ENCODE measurements at places on chromosomes 7 and 10.

DNA sequence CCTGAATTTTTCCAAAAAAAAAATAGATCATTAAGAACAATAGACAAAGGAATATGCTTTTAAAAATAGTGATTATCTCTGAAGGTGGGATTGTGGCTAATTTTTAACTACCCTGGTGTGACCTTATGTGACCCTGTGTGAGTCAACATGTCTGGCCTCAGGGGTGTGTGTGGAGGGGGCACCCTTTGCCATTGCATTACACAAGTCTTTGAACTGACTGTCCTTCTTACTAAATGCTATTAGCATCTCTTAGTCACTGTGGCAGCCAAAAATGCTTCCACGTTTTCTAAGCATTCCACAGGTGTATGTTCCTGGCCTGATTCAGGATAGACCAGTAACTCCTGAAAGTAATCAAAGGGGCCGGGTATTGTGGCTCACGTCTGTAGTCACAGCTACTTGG lies 175.4 kb downstream of the MGMT start:
- no peak for DNase-seq

- DNase-seq, result no peak
Observed at GRCh38 chr10:98264378-98265065, 3.5 kb downstream of the LOXL4 start.

DNA sequence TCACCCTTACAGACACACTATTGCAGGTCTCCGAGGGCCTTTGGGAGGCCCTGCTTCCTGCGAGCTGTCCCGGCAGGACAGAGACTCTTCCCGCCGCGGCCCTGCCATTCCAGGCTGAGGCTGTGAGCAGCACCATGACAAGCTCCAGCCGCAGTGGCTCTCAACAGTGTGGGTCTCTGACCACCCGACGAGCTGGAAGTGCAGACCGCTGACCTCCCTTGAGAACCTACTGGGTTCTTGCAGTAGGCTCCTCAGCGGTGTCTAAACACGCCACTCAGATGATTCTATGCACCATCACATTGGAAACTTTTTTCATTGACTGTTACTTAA lies 303.4 kb downstream of the WDR37 start:
- DNase-seq, result no peak

DNA sequence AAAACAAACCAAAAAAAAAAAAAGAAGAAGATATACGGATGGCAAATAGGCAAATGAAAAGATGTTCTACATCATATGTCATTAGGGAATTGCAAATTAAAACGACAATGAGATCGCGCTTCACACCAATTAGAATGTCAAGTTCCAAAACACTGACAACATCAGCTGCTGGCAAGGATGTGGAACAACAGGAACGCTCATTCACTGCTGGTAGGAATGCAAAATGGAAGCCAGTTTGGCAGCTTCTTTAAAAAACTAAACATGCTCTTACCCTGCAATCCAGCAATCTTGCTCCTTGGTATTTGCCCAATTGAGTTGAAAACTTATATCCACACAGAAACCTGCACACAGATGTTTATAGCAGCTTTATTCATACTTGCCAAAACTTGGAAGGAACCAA lies 34.8 kb downstream of the CALML5 start:
- DNase-seq, result no peak

DNA sequence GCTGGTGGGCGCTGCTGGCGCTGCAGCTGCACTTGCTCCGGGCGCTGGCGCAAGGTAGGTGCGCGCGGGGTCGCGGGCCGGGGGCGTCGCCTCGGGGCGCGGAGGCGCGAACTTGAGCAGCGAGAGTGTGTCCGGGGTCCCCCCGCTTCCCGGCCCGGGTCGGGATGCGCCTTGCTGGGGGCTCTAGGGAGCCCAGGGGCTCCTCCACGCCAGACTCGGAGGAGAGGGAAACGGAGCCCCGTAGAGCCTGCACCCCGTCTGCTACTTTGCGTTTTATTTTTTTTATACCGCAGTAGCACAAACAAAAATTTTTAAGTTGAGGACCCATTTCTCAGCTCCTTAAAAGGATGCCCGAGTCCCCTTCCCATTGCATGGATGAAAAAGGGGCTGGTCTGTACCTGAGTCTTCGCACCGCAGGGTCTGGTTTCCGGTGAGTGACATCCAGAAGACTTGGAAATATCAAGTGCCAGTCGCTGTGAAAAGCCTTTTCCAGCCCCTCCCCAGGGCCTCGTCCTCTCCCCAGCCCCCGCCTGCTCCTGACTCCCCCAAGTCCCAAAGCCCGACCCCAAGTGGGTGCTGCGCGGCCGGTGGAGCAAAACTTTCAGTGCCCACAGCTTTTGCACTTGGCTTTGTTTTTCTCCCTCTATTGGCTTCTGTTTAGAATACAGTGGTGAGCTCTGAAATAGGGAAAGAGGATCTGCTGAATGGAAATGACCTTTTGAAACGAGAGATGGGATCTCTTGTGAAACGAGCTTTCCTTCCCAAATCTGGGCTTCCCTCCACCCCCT lies 973 bp downstream of the SDK1 start:
- DNase-seq, result no peak

- no peak for DNase-seq
Observed at GRCh38 chr10:20970708-20971107, 73.6 kb upstream of the NEBL start.

GRCh38 chr10:16905320-16905719 lies 88.1 kb upstream of the RSU1 start:
- DNase-seq, result no peak

DNA sequence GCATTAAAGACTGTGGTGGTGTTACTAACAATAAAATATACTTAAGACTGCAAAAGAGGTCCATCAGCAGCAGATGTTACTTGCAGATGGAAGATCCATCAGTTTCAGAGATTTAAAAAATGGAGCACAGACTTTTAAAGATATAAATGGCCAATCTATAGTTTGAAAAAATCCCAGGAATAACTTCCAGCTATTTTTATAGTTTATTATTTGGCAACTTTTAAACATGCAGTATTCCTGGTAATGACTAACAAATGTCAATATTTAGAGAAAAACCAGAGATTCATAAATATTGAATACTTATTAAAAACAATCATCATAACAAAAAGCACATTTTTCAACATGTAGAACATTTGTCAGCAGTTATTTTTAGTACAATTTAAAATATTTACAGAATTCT lies 30.7 kb downstream of the RTKN2 start:
- DNase-seq, result no peak

DNA sequence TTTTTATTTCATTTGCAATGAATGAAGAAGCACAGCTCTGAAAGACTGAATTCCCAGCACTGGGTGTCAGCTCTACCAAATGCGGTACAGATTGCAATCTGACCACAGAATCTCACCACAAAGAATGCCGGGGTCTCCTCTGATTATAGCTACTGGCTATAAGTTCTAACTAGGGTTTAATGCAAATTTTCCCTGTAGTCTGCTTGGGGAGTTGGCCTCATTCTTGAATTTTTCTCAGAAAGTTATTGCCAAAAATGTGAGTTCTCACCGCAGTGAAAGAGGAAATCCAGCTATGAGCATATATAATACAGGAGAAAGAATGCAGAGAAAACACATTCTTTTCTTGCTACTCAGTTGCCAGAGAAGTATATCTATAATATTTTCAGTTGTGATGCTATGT lies 1255.7 kb upstream of the LRRTM3 start:
- DNase-seq, result peak; percentile 32

DNA sequence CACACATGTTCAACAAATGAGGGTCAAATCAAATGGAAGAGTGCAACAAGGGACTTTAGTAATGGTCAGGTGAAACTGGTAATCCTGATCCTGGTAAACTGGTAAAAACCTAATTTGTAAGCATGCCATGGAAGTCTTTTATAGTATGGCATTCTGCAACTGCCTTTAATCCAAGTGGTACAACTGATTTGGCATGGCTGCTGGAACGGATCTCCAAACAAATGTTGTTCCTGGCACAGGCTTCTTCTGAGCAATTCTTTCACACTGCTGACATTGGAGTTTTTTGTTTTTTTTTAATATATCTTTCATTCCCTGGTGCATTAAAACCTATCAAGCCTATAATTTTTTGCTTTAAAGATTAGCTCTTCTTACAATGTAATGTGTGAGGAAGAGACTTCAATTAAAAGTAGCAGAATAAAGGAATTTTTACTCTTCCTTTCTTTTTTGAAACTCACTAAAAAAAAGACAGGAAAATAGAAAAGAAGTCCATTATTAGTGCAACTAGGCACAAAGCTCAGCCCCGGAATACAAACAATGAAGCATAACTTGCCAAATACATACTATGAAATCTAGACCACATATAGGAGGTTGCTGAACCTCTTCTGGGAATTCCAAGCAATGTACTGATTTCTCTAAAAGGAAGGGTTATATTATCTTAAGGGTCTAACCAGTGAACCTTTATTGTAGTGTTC lies 79.3 kb upstream of the OIT3 start:
- no peak for DNase-seq

- no peak for DNase-seq
Observed at GRCh38 chr10:34339816-34340553, 475.1 kb downstream of the PARD3 start.

- no peak for DNase-seq
Observed at GRCh38 chr7:12926206-12926605, 238.8 kb downstream of the ARL4A start.

- DNase-seq, result peak; percentile 47
Observed at GRCh38 chr10:104104926-104105325, 17.0 kb upstream of the SFR1 start.

GRCh38 chr7:42236266-42236975 lies 588 bp downstream of the GLI3 start:
- DNase-seq, result peak; percentile 63

DNA sequence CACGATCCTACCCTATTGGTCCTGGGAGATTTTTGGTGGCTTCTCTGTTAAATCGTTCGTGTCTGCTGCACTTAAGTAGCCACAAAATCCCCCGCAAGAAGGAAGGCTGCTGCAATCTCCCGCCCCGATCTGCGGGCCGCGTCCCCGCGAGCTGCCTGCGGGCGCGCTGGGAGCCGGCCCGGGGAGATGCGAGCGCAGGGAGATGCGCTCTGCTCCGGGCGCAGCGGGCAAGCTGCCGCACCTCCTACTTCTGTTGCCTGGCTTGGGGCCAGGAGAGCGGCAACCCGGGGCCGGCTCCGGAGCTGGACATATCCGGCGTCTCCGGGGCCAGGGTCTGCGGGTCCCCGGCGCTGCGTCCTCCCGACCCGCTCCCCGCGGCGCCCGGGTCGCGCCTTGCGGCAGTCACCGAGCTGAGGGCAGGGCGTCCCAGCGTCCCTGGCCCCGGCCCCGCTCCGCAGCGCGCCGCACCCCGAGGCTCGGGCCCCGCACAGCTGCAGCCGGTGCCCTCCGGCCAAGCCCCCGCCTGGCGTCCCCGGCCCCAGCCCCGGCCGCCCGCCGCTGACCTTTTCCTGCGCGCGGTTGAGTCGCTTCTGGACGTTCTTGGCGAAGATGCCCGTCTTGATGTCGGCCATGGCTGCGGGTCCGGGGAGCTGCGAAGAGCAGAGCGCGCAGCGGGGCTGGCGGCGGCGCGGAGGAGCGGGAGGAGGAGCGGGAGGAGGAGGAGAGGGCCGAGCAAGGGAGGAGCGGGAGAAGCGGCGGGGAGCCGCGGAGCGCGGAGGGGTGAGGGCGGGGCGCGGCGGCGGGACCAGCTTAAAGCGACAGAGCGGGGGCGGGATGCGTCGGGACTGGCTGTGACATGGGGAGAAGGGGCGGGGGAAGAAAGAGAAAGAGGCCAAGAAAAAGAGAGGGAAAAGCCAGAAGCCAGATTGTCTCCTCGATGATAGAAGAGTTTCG lies at the start of gene AMPH:
AMPH (minus strand) TSS at position 654 of the 954 bp plus-strand sequence; CDS start at position 632, 22 bp downstream.
- peak; percentile 36 for DNase-seq

DNA sequence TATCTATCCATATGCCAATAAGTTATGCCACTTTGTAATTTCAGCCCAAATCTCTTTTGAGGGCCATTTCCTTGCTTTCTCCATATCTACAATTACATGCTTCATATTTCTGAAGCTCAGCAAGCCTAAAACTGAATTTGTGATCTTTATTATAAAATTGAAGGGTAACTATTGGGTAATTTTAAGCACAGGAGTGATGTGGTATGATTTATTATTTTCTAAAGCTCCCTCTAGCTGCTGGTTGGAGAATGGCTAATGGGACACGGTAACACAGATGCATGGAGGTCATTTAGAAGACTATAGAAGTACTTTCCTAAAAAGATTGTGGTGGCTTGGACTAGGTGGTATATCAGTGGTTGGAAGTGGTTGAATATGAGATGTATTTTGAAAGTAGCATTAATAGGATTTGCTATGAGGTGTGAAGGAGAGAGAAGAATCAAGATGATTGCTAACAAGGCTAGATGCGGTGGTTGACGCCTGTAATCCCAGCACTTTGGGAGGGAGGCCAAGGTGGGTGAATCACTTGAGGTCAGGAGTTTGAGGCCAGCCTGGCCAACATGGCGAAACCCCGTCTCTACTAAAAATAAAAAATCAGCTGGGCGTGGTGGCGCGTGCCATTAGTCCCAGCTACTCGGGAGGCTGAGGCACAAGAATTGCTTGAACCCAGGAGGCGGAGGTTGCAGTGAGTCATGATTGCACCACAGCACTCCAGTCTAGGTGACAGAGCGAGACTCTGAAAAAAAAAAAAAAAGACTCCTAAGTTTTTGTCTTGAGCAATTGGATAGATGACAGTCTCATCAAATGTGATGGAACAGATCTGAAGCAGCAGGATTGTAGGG lies 13.9 kb downstream of the KLHDC10 start:
- peak; percentile 50 for DNase-seq

GRCh38 chr10:28551086-28551485 lies 18.2 kb downstream of the WAC start:
- DNase-seq, result no peak

DNA sequence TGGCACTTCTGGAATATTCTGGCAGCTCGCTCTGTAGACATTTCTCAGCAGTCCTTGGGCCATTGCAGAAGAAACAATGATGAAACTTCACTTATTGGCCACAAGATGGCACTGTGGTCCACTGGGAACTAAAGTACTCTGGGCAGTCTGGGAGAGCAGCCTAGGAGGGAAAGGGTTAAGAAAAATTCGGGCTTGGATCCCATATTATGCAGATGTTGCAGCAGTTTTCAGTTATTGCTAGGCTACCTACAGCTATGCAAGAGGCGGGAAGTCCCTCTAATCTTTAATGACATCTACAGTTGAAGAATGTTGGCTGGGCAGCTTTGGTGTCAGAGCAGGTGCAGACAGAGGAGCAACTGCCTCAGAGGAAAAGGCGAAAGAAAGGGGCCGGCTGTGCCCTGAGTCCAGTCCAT lies 201.7 kb upstream of the PRSS58 start:
- DNase-seq, result peak; percentile 74

DNA sequence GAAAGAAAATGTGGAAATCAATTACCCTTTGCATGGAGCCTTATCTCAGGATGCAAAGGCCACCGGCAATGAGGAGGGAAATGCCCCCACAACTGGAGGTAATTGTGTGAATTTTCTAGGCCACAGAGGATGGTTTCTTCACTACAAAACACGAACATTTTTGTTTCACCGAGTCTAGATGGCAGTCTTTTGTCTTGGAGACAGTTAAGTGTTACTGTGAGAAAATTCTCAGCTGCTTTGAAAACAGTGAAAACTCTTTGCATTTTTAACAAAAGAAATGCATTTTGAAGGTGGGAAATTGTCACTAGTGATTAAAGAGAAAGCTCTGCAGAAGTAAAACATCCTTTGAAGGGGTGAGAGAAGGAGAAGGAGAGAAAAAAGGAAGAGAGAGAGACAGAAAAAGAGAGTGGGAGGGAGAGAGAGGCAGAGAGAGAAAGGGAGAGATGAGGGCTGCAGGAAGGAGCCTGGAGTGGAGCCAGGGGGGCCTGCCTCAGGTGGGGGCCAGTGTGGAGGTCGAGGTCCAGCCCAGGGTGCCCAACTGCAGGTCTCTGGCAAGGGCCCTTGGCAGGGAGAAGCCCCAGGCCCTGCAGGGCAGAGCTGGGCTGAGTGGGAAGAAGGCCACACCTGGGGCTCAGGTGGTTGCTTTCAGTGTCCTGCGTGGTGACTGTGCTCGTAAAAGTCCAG lies 261.4 kb downstream of the ADARB2 start:
- no peak for DNase-seq

GRCh38 chr10:88070080-88070880 lies 206.9 kb downstream of the PTEN start:
- DNase-seq, result peak; percentile 11

All from M059J (cell line).